ENCODE measurements at places on chromosomes 6 and 20.
A peak's percentile ranks its signal among the peaks of the same experiment; 100 is the strongest.

- no peaks in the 10 kb centered on the region for H3K27me3 ChIP-seq
- H3K36me3 ChIP-seq = no peaks in the 10 kb centered on the region
- no peak for DNase-seq
- no peak overlapping the region for H3K4me3 ChIP-seq
- no peak overlapping the region for H3K27ac ChIP-seq
- H3K4me1 ChIP-seq = no peaks in the 10 kb centered on the region
Measured at GRCh38 chr6:133034509-133035206, 206.5 kb upstream of the EYA4 start.

DNA sequence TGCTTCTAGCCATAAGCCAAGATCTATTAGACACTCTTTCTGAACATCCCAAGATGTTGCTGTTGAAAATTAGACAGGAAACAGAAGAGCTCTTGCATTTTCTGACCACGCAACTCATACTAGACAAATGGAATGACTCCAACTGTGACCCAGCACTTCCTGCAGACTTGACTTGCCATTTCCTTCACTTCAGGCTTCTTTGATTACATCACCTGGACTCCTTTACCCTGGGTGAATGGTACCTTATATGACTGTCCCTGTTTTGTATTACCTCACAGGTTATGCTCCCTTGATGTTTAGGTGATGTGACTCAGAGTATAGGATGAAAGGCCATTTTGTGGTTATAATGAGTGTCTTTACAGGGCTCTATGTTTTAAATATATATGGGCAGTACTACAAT lies 236.1 kb downstream of the BMP2 start:
- H3K27ac ChIP-seq = no peak overlapping the region
- peak; percentile 3 for DNase-seq
- H3K36me3 ChIP-seq = no peaks in the 10 kb centered on the region
- no peaks in the 10 kb centered on the region for H3K4me1 ChIP-seq
- no peaks in the 10 kb centered on the region for H3K27me3 ChIP-seq

GRCh38 chr6:35076997-35077712 lies 64.0 kb downstream of the TCP11 start:
- H3K36me3 ChIP-seq = no peaks in the 10 kb centered on the region
- no peak for DNase-seq
- H3K27me3 ChIP-seq = no peaks in the 10 kb centered on the region
- peaks cover 14% of the 10 kb centered on the region for H3K4me1 ChIP-seq
- no peak overlapping the region for H3K27ac ChIP-seq

- no peaks in the 10 kb centered on the region for H3K27me3 ChIP-seq
- DNase-seq = no peak
- peaks cover 20% of the 10 kb centered on the region for H3K36me3 ChIP-seq
- no peak overlapping the region for H3K27ac ChIP-seq
Measured at GRCh38 chr6:38063973-38064372, 244.4 kb downstream of the ZFAND3 start.

- H3K36me3 ChIP-seq = no peaks in the 10 kb centered on the region
- no peak overlapping the region for H3K27ac ChIP-seq
- H3K4me3 ChIP-seq = no peak overlapping the region
- peaks cover 12% of the 10 kb centered on the region for H3K4me1 ChIP-seq
- DNase-seq = no peak
- no peaks in the 10 kb centered on the region for H3K27me3 ChIP-seq
Measured at GRCh38 chr20:3691306-3691705, 9.5 kb upstream of the ADAM33 start.

DNA sequence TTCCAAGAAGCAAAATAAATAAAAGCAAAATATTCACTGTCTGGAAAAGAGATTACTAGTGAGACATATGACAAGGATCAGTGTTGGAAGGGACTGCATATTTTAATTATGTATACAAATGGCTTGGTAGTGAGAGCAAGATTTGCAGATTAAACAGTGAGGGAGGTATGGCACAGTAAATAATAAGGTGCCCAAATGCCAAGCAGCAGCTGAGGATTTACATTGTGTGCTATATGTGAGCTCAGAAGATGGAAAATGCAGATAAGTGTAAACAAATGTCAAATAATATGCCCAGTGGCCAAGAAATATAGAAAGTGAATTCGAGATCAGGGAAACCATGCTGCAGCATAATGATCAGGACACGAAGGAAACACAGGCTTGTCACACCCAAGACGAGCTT lies 173.8 kb upstream of the NRSN1 start:
- H3K27ac ChIP-seq = no peak overlapping the region
- no peaks in the 10 kb centered on the region for H3K4me1 ChIP-seq
- no peaks in the 10 kb centered on the region for H3K36me3 ChIP-seq
- no peak for DNase-seq
- H3K4me3 ChIP-seq = no peak overlapping the region

GRCh38 chr6:16854986-16855385 lies 93.7 kb upstream of the ATXN1 start:
- H3K27ac ChIP-seq = no peak overlapping the region
- H3K27me3 ChIP-seq = no peaks in the 10 kb centered on the region
- peak; percentile 18 for DNase-seq
